ENCODE measurements at places on chromosomes 1 and 21.

- no peak for DNase-seq
Measured at GRCh38 chr1:923991-924655, 400 bp downstream of the SAMD11 start.

GRCh38 chr1:93681101-93681988 is at the start of gene BCAR3:
Gene BCAR3, minus strand, starts transcription at chr1:93681837. Its CDS starts 6,907 bp downstream, at chr1:93674930.
- peak; percentile 37 for DNase-seq

DNA sequence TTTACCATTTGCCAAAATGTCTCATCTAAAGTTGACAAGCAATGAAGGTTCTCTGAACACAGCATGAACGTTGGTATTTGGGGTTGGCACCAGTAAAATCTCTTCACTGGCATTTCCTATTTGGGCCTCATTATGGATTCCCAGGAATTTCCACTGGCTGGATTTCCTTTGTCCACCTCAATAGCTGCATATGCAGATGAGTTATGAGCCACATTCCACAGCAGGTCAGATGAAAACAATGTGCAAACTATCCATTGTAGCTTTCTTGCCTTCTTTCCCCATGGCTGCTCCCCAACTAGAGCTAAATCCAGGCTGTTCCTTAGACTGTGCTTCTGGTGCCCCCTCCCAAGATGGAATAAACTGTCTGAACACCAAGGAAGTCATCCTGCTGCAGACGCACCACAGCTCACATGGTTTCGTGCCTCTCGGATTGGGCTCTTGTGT is 168.1 kb upstream of the FGGY start:
- DNase-seq, result no peak

GRCh38 chr1:212045981-212046380 is 10.4 kb downstream of the DTL start:
- no peak for DNase-seq
